Non-pigmented ciliary epithelial cell (primary cell): ENCODE measurements at places on chromosomes 2 and 18.

- DNase-seq, result no peak
Measured at GRCh38 chr2:47264143-47264542, 109.0 kb upstream of the STPG4 start.

GRCh38 chr2:206824087-206824618, 58.7 kb downstream of the FASTKD2 start:
- no peak for DNase-seq

GRCh38 chr2:72789241-72789640, 36.6 kb downstream of the EXOC6B start:
- no peak for DNase-seq

DNA sequence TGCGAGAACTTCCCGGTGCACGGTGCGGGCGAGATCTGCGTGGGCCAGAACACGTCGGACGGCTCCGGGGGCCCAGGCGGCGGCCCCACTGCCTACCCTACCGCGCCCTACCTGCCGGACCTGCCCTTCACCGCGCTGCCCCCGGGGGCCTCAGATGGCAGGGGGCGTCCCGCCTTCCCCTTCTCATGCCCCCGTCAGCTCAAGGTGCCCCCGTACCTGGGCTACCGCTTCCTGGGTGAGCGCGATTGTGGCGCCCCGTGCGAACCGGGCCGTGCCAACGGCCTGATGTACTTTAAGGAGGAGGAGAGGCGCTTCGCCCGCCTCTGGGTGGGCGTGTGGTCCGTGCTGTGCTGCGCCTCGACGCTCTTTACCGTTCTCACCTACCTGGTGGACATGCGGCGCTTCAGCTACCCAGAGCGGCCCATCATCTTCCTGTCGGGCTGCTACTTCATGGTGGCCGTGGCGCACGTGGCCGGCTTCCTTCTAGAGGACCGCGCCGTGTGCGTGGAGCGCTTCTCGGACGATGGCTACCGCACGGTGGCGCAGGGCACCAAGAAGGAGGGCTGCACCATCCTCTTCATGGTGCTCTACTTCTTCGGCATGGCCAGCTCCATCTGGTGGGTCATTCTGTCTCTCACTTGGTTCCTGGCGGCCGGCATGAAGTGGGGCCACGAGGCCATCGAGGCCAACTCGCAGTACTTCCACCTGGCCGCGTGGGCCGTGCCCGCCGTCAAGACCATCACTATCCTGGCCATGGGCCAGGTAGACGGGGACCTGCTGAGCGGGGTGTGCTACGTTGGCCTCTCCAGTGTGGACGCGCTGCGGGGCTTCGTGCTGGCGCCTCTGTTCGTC, 1.7 kb downstream of the FZD7 start:
- no peak for DNase-seq

- no peak for DNase-seq
Measured at GRCh38 chr2:27314709-27315108, 6.5 kb upstream of the UCN start.

DNA sequence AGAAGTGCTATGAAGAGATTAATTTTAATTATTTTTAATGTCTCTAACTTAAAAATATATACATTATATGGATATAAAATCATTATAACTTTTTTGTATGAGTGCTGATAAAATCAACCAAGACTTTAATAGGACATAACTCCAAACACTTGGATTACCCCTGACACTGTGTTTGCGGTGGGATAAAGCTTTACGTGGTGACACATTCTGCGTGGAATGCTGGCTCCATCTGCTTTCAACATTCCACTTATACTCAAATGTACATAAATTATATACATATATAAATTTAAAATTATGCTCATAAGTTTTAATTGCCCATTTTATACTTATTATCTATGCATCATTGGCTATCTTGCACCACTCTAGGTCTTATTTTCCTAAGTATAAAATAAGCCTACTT, 30.5 kb downstream of the LINC00305 start:
- DNase-seq, result no peak

GRCh38 chr2:27441958-27442919, at the start of gene KRTCAP3:
Gene KRTCAP3 (plus strand): TSS chr2:27442381. CDS start chr2:27442413, 32 bp downstream.
- no peak for DNase-seq

GRCh38 chr2:153819501-153819900, 52.2 kb upstream of the GALNT13 start:
- DNase-seq, result no peak

- DNase-seq, result no peak
Measured at GRCh38 chr2:131004446-131005209, 88.6 kb downstream of the FAM168B start.

DNA sequence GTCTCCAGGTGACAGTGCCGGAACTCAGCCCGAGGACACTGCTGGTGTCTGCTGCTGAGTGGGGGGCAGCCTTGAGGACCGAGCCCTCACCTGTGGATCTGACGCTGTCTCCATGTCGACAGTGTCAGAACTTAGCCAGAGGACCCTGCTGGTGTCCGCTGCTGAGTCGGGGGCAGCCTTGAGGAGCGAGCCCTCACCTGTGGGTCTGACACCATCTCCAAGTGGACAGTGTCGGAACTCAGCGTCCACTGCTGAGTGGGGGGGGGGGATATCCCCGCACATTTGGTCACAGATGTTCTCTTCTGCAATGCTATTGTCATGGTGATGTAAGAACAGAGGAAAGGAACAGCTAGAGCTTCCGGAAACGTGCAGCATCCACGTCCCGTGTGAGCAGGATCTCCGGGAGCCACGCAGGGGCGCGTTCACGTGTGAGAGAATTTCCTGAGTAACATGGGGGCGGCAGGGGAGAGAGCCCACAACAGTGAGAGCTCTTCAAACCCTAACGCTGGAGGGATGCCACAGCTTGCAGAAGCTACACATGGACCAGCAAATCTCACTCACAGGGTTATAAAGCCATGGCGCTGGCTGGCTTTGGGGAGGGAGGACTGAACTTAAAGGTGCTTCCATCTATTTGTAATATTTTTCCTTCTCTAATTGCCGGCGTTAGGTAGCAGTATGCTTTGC, 250.7 kb upstream of the SALL3 start:
- DNase-seq, result no peak

GRCh38 chr2:195150819-195151218, 506.2 kb upstream of the SLC39A10 start:
- DNase-seq, result no peak

DNA sequence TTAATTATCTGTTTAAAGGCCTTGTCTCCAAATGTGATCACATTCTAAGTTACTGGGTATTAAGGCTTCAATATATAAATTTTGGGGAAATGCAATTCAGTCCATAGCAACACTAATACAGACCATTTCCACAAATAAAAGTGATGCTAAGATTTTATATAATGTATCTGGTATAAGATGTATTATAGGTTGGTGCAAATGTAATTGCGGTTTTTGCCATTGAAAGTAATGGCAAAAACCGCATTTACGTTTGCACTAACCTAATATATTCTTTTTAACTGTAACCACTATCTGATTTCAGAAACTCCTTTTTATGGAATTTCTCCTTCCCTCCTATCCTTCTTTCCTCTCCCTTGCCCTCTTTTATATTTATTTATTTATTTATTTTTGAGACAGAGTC, 1020.6 kb downstream of the BCL11A start:
- no peak for DNase-seq

- DNase-seq, result no peak
Measured at GRCh38 chr2:122875091-122875865, 1119.8 kb downstream of the TSN start.

DNA sequence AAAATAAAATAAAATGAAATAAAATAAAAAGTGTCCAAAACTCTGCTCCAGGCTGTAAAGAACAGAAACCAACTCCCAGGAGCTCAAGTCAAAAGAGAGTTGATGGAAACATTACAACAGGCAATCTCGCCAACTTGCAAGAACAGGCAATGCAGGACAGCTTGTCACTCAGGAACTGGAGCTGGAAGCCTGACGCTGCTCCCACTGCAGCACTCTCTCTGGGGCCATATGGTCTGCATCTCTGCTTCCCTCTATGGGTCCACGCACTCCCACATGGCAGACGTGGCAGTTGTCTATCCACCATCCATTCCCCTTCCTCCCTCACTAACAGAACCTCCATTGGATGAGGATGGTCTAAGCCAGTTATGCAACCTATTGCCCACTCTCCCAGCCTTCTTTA, 23.3 kb upstream of the ARPC2 start:
- DNase-seq, result no peak

DNA sequence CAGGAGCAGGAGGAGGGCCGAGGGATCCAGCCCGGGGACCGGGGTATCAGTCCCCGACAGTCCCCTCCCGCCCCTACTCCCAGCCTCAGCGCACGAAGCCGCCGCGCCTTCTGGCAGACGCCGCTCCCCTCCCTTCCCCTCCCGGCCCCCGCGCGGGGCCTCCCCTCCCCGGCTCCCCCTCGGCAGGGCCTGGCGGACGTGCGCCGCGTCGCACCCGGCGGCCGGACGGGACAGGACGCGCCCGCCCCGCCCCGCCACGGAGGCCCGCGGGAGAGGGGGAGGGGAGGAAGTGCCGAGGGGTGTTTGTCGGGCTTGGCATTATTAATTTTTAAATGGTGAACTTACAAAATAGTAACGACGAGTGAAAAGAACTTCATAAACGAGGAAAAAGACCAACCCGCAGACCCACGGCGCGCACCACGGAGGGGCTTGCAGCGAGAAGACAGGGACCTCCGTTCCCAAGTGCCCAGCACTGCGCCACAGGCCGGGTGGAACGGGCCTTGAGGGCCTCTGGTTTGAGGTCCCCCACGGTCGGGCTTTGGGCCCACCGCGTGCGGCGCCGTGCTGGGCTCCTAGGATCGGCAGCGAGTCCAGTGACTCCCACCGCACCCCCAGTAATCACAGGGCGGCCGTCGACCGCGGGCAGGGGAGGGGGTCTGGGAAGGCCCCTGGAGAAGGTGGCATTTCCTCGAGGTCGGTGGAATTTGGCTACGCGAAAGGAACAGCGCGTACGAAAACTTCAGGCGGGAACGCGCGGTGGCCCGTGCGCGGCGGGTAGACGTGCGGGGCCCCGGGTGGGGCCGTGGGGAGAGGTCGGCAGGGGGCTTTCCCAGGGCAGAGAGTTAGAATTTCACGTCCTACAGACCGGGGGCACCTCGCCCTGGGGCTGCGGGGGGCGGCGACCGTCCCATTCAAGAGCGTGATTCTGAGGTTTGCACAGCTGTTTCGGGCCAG, 954 bp upstream of the CTDSP1 start:
- no peak for DNase-seq

DNA sequence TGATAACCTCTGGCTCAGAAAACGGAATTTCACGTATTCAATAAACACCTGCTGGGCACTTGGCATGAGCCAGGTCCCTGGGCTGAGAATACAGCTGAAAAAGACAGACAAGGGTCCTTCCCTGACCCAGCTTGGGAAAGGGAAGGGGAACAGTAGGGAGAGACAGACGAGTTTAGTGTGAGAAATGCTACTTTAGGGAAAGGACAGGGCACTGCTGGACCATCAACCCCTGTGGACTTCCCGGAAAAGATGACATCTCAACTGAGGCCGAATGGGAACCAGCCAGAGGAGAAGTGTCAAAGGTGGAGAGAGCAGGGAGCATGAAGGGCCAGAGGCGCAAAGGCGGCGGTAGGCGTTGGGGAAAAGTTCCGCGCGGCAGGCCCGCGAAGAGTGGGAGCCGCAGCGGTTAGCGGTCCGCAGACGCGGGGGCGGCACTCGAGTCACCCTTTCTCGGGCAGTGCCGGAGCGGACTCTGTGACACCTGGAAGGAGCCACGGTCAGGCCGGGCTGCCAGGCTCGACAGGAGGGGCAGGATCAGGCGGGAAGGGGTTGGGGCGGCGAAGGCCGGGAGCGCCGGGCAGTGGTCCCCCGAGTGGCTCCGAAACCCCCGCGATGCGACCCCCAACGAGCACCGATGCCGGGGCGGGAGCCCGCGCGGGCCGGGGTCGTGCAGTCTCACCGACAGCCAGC, 519 bp downstream of the TEX261 start:
- no peak for DNase-seq

- DNase-seq, result no peak
Measured at GRCh38 chr2:173252581-173252980, 102.1 kb upstream of the CDCA7 start.
